Ovary (tissue), 10 donors: ENCODE measurements at places on chromosomes 4 and X.
A peak's percentile ranks its signal among the peaks of the same experiment; 100 is the strongest.

- DNase-seq, result no peak
These were observed 23.6 kb upstream of the VAMP7 start for GRCh38 chrX:155857561-155857960.

- no peak for DNase-seq
These were observed 72.1 kb downstream of the PRSS12 start for GRCh38 chr4:118280501-118281218.

- no peak for DNase-seq
These were observed 18.5 kb downstream of the UVSSA start for GRCh38 chr4:1365271-1366178.

DNA sequence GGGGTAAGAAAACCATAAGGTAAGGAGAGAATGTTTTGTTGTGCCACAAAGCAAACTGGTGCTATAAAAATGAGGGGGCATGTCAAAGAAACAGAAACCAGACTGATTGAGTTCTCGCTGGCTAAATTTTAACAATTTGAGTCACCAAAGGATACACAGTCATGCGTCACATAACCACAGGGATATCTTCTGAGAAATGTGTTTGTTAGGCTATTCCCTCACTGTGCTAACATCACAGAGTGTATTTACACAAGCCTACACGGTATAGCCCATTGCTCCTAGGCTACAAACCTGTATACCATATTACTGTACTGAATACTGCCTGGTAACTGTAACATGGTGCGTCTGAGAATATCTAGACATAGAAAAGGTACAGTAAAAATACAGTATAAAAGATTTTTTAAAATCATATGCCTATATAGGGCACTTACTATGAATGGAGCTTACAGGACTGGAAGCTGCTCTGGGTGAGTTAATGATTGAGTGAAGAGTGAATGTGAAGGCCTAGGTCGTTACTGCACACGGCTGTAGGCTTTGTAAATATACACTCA lies 50.1 kb downstream of the FBXW7 start:
- no peak for DNase-seq

DNA sequence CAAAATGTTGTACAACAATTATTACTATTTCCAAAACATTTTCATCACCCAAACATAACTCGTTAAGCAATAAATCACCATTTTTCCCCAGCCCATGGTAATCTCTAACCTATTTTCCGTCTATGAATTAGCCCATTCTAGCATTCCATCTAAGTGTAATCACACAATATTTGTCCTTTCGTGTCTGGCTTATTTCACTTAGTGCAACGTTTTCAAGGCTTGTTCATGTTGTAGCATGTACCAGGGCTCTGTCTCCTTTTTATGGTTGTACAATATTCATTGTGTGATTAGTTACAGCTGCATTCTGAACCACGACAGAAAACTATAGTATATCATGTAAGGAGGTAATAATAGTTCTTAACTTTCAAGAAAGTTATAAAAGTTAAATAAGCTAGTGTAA lies 656.0 kb upstream of the HS3ST1 start:
- DNase-seq, result no peak

DNA sequence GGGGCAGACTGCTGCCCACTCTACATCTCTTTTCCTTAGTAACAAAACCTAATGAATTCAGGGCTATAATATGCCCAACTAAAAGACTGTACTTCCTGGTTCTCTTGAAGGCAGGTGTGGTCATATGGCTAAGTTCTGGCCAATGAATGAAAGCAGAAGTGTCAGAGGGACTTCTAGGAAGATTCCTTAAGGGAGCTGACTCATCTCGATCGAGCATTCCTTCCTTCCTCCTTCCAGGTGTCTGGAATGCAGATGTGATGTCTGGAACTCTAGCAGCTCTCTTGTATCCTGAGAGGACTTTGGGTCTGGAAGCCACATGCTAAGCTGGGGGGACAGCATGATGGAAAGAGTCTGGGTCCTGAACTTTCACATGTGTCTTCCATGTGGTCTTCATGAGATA lies 116.2 kb upstream of the STX18 start:
- DNase-seq, result no peak

DNA sequence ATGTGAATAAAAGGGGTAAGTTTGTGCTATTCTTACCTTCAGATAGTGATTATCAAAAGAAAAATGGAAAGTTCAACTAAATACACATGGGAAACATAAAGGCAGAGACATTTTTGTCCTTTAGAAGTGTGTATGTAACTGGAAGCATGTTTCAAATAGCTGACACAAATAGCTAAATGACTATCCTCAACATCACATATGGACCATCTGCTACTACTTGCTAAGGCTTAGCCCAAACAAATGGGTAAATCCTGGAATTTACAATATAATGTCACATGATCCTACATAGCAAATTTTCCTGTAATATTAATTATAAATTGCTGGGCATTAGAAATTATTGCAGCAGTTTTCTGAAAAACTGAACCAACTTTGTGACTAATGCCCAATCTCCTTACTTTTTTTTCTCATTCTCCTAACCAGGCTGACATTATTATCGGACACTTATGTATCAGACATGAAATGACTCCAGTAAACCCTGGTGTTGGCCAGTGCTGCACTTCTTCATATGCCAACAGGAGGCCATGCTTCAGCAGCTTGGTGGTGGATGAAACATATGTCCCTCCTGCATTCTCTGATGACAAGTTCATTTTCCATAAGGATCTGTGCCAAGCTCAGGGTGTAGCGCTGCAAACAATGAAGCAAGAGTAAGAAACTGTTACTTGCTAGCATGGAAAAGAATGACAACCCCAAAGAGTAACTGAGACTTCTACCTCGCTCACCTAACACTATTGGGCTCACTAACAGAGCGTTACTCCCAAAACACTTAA lies 16.1 kb downstream of the AFP start:
- no peak for DNase-seq

- no peak for DNase-seq
These were observed 41.6 kb upstream of the NKRF start for GRCh38 chrX:119647552-119648420.

DNA sequence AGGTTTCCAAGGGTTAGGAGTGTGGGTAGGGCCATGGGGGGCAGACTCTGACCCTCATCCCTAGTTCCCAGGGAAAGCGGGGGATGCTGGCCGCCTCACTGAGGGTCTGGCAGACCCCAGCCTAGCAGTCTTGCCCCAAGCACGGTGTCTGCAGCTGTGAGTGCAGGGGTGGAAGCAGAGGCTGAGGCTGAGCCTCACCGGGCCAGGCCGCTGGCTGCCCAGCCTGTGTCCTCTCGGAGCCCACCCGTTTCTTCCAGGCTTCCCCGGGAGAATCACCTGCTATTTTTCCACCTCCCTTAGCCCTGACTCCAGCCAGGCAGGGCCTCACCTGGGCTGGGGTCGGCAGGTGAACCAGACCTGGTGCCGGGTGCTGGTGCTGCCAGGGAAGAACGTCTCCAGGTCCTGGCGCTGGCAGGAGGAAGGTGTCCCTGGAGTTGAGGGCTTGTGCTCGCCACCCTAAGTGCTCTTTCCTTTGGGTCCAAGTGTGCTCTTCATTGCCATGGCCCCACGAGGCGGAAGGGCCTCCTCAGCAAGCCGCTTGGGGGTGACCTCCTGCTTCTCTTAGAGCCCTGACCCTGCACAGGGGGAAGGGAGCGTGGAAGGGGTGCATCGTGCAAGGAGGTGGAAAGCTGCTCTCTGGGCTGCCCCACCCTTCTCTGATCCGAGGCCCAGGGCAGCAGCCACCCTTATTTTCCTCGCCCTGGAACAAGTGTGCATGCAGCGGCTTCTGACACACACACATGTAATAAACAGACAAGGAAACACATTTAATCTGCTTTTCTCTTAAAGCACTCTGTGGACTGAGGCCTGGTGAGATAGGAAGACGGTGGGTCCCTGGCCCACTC lies 112.7 kb downstream of the FAM53A start:
- peak; percentile 13 for DNase-seq

GRCh38 chr4:19809989-19810388 lies 441.7 kb upstream of the SLIT2 start:
- DNase-seq, result no peak

DNA sequence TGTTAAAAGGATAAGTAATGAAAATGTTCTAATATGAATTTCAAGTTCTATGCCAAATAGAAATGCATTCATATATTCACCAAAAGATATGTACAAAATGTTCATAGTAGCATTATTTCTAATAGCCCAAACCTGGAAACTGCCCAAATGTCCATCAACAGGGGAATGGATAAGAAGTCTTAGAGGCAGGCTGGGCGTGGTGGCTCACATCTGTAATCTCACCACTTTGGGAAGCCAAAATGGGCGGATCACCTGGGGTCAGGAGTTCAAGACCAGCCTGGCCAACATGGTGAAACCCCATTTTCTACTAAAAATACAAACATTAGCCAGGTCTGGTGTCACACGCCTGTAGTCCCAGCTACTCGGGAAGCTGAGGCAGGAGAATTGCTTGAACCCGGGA lies 2.3 kb upstream of the HPRT1 start:
- no peak for DNase-seq

GRCh38 chr4:77820649-77821561 lies 1.7 kb upstream of the CNOT6L start:
- DNase-seq, result no peak

DNA sequence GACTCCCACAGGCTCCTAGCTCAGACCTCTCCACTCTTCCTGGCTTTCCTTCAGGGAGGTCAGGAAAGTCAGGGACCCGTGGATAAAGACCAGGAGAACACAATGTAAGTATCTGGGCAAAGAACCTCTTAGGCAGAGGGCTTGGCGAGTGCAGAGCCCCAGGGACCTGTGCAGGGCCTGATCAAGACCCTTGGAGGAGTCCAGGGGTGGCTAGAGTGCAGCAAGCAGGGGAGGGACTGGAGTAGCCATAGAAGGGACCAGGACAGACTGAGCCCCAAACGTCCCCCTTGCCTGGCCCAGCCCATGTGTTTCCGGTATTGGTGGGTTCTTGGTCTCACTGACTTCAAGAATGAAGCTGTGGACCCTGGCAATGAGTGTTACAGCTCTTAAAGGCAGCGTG lies 5.9 kb upstream of the TNIP2 start:
- no peak for DNase-seq

GRCh38 chrX:134679221-134679620 lies 20.9 kb upstream of the PLAC1 start:
- DNase-seq, result no peak

- no peak for DNase-seq
These were observed 253.2 kb downstream of the SPRY1 start for GRCh38 chr4:123649645-123650391.

- DNase-seq, result no peak
These were observed 64.0 kb downstream of the PTTG2 start for GRCh38 chr4:38024206-38024509.

GRCh38 chr4:81802285-81802846 lies 330.7 kb upstream of the RASGEF1B start:
- no peak for DNase-seq

DNA sequence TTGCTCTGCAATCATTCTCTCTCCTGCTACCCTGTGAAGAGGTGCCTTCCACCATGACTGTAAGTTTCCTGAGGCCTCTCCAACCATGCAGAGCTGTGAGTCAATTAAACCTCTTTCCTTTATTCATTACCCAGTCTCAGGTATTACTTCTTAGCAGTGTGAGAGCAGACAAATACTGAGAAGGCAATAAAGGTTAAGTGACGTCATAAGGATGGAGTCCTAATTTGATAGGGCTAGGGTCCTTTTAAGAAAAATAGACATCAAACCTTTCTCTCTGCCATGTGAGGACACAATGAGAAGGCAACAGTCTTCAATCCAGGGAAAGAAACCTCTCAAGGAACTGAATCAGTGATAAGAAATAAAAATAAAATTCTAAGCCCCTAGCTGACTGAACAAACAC lies 1262.7 kb downstream of the FAM133A start:
- no peak for DNase-seq

DNA sequence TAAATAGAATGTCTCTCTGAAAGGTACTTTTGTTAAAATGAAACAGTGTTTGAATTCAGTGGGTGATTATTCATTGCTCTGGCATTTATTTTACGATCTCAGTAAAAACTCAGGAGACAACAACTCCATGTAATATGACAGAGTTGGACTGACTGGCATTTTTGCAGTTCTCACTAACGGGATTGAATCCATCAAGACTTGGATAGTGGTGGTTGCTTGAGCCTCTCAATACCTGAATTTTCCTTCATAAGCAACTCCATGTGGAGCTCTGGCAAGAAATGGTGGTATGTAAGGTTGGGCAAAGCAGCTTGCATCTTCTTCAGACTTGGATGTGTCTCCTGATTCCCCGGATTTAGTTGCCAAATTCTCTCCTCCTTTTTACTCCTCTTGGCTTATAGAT lies 72.7 kb downstream of the FRMPD4 start:
- no peak for DNase-seq

- no peak for DNase-seq
These were observed 168.8 kb upstream of the FAM47A start for GRCh38 chrX:34300871-34301270.

- no peak for DNase-seq
These were observed 84.5 kb upstream of the UXT start for GRCh38 chrX:47743504-47743903.

- DNase-seq, result no peak
These were observed 486.6 kb upstream of the TENM3 start for GRCh38 chr4:181756451-181757095.

- no peak for DNase-seq
These were observed 124.9 kb downstream of the POU4F2 start for GRCh38 chr4:146763560-146763959.

GRCh38 chrX:110145854-110146253 lies 142.9 kb downstream of the TMEM164 start:
- no peak for DNase-seq

DNA sequence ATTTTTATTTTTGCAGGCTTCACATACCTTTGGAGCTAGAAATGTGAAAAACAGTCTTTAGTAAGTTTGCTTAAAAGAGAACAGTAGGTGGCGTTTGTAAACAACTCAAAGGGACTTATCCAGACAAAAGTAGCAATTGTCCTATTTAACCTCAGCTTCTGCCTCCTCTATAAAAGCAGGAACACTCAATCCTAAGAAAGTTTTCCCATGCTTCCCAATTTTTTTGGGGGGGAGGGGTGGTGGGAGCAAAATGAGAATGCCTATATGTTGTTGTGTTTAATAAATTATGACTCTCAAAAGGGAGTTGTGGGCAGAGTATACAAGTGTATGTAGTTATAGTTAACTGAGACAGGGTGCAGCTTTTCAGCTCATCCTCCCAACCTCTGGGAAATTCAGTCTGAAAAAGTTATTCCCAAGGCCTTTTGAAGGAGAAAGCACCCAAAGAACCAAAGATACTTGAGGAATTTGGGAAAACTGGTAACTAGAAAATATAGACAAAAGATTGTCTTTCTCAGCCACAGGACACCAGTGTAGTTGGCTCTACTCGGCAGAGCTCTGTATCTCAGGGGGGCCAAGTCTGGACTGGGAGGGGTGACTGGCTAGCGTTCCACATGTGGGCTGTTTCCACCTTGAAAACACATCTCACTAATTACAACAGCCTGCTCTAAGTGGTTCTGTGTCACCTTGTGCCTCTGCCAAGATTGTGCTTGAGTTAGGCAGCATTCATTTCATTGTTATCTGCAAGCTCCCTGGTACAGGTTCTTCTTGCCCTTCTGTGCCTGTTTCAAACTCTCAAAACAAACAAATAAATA lies 2.8 kb downstream of the SFRP2 start:
- DNase-seq, result no peak

GRCh38 chr4:23388699-23389395 lies 501.0 kb downstream of the PPARGC1A start:
- DNase-seq, result no peak

GRCh38 chr4:144289667-144290428 lies 149.3 kb upstream of the GYPA start:
- DNase-seq, result no peak

GRCh38 chr4:164572877-164573279 lies 181.1 kb upstream of the SMIM31 start:
- DNase-seq, result no peak
